Activated CD8-positive, alpha-beta memory T cell treated with anti-CD3 and anti-CD28 coated beads for 4 hours (primary cell): ENCODE measurements at places on chromosomes 4 and X.
A peak's percentile ranks its signal among the peaks of the same experiment; 100 is the strongest.

DNA sequence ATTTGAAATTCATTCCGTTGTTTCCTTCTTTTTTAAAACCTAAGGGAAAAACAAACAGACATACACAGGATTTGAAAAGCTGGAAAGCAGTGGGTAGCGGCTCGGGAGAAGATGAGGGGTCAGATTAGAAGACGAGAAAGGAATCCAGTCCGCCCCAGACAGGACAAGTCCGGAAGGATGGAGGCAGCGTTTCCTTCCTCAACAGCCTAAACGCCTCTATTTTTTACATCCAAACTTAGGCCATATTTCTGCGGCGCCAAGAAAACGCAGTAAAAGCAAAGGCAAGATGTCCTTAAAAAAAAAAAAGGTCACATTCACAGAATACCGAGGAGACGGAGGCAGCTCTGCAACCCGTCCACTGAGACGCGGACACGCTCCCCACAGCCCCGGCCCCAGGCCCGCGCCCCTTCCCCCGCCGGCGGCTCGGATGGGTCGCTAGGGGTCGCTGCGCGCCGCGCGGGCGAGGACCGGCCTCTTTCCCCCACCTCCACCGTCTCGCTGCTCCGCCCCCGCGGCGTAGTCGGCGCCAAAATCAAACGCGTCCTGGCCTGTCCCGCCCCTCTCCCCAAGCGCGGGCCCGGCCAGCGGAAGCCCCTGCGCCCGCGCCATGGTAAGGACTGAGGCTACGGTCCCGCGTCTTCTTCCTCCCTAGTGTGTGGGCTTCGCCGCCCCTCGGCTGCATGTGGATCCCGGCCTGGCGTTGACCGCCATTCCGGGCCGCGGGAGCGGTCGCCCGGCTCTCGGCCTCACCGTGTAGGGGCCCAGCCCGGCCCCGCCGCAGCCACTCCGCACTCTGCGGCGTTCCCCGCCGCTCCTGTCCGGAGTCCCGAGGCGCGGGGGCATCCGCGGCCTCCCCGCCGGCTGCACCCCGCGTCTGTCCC lies at the start of gene MND1:
MND1 (plus strand) TSS at position 558 of the 881 bp plus-strand sequence; CDS start at position 608, 50 bp downstream.
- DNase-seq = peak; percentile 81

DNA sequence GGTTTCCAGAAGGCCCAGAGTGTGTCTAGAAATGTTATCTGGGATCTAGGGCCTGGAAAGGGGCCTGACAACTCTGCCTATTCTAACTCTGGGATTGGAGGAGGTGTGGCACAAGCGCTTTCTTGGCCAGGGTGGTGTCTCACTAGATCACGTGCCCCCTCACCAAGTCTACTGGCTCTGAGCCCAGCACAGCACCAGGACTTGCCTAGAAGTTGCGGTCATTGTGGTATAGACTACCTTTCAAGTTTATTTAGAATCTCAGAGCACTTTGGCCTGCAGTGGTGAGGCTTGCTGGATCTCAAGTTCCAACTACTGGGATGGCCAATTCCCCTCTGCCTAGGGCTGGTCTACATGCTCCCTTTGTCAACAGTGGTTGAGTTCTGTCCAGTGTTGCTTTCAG lies 223.3 kb upstream of the MAGEB2 start:
- DNase-seq = no peak

DNA sequence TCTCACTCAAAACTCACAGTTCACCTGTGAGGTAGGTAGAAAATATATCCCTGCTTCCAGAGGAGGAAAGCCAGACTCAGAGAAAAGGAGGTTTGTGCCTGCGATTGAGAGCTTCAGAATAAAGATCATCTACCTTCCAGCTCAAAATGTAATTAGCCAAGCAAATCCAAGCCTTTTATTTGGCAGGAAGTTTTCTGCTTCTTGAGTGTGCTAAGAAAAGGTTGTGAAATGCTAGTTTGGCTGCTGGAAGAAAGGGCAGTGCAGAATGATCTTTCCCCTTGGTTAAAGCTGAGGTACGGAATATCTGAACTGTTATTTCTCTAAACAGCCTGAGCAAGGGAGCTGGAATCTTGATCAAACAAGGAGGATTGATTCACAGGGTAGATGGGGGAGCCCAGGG lies 59.7 kb upstream of the VCX3B start:
- DNase-seq = no peak

GRCh38 chrX:71923516-71923915 lies 12.9 kb downstream of the NHSL2 start:
- no peak for DNase-seq

DNA sequence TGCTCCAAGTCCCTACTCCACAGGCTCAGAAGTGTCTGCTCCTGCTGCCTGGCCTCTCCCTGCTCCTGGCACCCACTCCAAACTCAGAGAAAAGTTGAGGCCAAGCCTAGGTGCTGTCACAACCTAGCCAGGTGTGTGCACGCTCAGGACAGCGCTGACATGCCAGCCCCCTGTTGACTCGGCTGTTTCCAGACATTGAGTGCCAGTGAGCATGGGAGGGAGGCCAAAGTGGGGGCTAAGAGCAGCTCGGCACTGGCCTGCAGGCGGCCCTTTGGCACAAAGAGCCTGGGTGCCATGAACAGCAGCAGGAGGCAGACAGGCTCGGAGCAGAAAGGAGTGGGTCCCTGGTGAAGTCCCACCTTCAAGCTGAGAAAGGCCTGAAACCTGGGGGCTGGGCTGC lies 79.6 kb upstream of the DDX60 start:
- DNase-seq = no peak

DNA sequence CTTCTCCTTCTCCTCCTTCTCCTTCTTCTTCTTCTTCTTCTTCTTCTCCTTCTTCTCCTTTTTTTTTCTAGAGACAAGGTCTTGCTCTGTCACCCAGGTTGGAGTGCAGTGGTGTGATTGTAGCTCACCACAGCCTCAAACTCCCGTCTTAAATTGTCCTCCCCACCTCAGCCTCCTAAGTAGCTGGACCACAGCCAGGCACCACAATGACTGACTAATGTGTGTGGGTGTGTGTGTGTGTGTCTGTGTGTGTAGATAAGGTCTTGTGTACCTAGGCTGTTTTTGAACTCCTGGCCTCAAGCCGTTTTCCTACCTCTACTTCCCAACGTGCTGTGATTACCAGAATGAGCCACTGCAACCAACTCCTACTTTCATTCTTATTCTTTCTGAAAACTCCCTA lies 390.9 kb downstream of the ADAM29 start:
- no peak for DNase-seq

DNA sequence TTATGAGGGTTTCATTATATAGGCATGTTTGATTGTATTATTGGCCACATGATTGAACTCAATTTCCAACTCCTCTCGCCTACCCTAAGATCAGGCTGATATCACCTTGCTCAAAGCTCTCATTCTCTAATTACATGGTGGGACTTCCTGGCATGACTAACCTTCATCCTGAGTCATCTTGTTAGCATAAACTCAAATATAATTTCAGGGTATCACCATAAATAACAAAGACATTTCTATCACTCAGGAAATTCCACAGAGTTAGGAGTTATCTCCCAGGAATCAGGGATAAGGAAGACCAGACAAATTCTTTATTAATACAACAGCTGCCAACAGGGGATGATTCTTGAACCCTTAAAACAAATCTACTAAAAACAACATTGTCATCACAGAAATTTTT lies 90.7 kb downstream of the NDST3 start:
- DNase-seq = no peak

- no peak for DNase-seq
These were observed 56.2 kb downstream of the GPRIN3 start for GRCh38 chr4:89251396-89251795.
